GM23338 (cell line): ENCODE measurements at places on chromosomes 6 and 20. TPM values are rescaled to one million over a fixed set of nuclear protein-coding genes. Genes with fewer than 3 reads are reported as not detected.
A peak's percentile ranks its signal among the peaks of the same experiment; 100 is the strongest.

The MUC22 gene
- not detected in 2 replicates for polyA plus RNA-seq

The MCHR2 gene
- not detected in 2 replicates for polyA plus RNA-seq

DNA sequence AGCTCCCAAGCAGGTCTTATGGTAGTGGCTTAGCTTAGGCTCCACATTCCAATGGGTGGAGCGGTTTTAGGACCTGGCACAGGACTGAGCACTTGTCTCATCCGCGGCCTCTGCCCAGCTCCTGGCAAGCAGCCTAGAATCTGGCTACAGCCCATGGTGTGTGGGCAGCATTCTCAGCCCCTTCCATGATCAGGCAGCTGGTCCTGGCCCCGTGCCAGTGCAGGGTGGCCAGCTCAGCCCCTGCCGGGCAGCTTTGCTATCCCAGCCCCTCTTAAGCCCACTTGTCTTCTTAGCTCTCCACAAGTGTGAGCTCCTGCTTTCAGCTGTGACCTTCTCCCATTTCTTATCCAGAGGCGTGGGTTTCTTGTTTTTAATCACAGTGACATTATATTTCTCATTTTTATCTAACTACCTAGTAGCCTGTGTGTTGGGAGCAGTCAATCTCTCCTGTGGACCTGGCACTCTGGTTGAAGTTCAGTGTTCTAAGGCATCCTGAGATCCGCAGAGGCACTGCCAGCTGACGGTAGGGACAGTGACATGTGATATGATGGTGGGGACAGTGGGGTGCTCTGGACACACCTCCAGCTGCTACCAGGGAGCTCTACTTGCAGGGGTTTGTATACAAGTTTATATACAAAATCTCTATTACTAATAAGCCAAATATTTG, 119.9 kb upstream of the PRND start:
- no peak for DNase-seq

DNA sequence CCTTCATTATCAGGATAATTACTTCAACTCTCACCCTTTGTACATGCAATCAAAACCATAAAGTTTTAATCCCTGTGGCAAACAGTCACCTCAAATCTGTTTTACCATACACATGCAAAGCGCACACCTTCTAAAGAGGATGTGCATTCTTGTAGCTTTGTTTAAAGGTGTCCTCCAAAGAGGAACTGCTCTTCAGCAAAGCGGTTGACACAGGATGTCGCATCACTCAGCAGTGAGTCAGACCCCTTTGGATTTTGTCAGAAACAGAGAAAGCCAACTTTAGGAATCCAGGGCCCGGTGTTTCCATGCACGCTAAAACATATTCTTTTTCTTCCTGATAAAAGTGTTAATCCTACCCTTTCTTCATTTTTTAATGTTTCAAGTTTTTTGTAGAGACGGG, 268.3 kb upstream of the ARID1B start:
- DNase-seq, result peak; percentile 5
